ENCODE measurements at places on chromosomes 12 and 14.

DNA sequence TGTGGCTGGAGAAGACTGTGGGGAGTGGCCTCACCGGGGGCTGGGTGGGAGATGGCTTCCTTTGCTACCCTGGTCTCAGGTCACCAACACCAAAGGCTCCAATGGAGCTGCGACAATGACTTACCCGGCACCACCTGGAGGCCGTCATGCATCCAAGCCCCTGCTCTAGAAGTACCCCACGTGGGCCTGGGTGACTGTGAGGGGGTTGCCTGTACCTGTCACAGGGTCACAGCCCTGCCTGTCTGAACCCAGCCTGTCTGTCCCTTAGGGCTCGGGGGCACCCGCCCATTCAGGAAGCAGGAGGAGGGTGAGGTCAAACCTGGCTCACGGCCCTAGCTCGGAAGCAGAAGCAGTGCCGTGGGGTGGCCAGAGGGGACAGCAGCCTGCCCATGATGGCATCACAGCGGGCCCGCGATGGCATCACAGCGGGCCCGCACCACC is 18.9 kb downstream of the ABCB9 start:
- no peak for DNase-seq

- no peak for DNase-seq
Observed at GRCh38 chr12:32148372-32148771, 41.7 kb downstream of the BICD1 start.

DNA sequence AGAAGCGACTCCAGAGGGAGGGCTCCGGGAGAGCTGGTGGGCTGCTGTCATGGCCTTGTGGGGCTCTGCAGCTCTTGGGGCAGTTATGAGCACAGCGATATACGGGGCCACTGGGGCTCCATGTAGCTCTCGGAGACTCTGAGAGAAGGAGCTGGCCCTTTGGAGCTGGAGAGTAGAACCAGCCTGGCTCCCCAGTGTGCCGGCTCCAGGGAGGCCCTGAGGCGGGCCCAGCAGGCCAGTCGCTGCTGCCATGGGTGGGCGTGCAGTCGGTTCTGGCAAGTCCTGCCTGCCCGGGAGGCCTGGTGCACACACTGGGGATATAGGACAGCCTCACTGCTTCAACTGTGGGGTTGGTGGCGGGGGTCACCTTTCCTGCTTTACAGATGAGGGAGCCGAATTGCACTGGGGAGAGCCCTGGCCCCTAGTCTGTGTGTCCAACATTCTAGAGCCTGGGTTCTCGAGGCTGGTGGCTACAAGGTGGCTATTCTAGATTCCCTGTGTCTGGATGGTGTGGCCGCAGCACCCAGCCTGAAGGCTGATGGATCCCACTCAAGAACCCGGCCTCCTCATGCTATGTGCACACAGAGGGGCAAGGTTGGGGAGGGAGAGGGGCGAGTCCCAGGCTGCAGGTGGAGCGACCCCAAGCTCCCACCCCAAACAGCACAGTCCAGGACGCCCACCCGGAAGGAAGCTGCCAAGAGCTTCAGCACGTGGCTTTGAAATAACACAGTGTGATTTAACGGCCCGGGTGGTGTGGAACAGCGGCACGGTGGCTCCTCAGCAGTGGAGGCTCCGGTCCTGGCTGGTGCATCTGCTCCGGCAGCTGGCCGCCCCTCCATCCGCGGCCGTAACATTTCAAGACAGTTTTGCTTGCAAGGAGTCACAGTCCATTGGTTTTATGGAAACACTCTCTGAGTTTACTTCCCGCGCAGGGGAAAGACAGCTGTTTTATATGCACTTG is 188.3 kb upstream of the C14orf180 start:
- no peak for DNase-seq

GRCh38 chr14:73237786-73238423 is 599 bp downstream of the PAPLN start:
- no peak for DNase-seq

DNA sequence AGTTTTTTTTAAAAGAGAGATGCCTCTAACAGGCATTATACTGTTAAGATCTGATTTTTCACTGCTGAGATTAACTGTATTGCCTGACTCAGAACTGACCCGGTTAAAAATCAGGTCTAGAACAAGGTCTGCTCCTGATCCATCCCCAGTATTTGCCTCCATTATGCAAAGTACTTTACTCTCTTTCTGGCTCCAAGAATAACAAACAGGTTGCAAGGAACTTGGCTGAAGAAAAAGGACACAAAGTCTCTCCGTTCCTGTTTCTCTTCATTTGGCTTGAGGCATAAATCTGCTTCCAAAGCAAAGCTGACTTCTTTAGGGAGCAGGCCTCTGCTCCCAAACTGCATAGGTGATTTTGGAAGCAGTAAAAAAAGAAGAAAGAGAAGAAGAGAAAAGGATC is 199.3 kb upstream of the PDZRN4 start:
- DNase-seq: peak; percentile 3

DNA sequence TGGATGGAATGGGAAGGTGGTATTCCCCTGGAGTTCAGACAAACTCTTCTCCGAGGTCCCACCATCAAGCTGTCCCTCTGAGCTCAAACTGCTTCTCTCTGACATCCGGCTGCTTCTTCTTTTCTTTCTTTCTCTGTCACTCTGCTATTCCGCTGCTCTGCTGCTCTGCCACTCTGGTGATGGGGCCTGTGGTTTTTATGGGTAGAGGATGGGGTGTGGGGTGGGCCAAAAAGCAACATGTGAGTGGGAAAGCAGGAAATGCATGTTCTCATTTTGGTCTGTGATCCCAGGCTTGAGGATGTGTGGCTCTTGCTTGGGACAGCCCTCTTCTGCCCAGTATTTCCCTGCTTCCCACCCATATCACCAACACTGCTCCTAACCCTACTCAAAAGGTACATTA is 30.6 kb downstream of the CLECL1 start:
- DNase-seq: no peak

- no peak for DNase-seq
Observed at GRCh38 chr12:53286448-53286847, 8.9 kb upstream of the PFDN5 start.
